ENCODE measurements at places on chromosomes 16 and 17. TPM values are rescaled to one million over a fixed set of nuclear protein-coding genes. Genes with fewer than 3 reads are reported as not detected.

Gene VAT1L
- total RNA-seq: not detected

Gene OR1F1
- total RNA-seq: 0.35 TPM

Gene FA2H
- total RNA-seq: not detected

Gene IKZF3
- total RNA-seq: 70.7 TPM

DNA sequence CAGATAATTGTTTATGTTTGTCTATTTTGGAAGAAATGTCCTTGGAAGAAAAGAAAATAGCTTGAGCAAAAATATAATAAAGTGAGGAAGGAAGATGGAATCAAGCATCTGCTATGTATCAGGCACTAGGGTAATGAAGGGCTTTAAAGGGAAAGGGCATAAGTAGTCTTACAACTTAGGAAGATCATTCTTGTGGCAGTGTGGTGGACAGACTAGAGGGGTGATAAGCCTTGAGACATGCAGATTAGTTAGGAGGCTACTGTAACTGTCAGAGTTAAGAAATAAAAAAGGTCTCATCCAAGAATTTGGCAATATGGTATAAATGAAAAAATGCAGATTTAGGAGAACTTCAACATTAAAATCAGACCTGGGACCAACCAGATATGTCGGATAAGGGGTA, 14.9 kb downstream of the FAM222B start:
- H3K4me3 ChIP-seq: no peak overlapping the region
- H3K36me3 ChIP-seq: peaks cover 8% of the 10 kb centered on the region
- no peak for DNase-seq
- H3K27ac ChIP-seq: peak overlapping the region; percentile 85

GRCh38 chr16:88298181-88298832, 84.5 kb upstream of the ZNF469 start:
- no peaks in the 10 kb centered on the region for H3K4me1 ChIP-seq
- no peaks in the 10 kb centered on the region for H3K36me3 ChIP-seq
- no peak overlapping the region for H3K27ac ChIP-seq
- peaks cover 6% of the 10 kb centered on the region for H3K27me3 ChIP-seq

GRCh38 chr17:79217473-79218135, 143.0 kb downstream of the ENGASE start:
- peaks cover 5% of the 10 kb centered on the region for H3K4me1 ChIP-seq
- no peak overlapping the region for H3K4me3 ChIP-seq
- H3K27ac ChIP-seq: no peak overlapping the region
- no peaks in the 10 kb centered on the region for H3K36me3 ChIP-seq

DNA sequence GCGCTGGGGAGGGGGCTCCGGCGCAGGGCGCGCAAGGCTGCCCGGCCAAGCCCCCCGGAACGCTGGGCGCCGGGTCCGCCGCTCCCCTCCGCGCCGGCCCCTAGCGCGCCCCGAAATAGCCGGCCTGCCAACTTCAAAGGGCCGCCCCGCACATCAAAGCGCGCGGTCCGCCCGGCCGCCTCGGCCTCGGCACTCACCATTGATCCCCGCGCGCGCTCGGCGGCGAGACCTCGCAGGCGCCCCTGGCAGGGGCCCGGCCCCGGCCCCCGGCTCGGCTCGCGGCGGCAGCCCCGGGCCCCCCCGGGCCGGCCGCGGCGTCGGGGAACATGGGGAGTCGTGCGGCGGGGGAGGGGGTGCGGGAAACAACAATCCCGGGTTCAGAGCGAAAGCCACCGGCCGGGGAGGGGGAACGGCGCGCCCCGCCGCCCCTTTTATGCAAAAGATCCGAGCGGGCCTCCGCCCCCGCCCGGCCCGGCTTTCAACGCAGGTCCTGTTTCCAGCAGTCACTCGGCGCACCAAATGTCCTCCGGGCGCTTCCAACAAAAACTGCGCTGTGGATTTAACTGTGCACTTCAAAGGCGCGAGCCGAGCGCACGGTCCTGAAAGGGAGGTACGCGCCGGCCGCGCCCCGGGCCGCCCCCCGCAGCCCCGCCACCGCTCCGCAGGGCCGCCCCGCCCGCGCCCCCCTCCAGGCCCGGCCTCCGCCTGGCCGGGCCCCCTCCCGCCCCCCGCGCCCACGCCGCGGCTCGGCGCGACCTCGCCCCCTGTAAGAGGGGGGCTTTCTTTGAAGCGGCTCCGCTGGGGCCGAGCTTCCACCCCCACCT, 608 bp downstream of the AXIN2 start:
- H3K27me3 ChIP-seq: peaks cover 7% of the 10 kb centered on the region
- no peak overlapping the region for H3K27ac ChIP-seq
- peaks cover 37% of the 10 kb centered on the region for H3K4me1 ChIP-seq
- DNase-seq: peak; percentile 80
- no peaks in the 10 kb centered on the region for H3K36me3 ChIP-seq

DNA sequence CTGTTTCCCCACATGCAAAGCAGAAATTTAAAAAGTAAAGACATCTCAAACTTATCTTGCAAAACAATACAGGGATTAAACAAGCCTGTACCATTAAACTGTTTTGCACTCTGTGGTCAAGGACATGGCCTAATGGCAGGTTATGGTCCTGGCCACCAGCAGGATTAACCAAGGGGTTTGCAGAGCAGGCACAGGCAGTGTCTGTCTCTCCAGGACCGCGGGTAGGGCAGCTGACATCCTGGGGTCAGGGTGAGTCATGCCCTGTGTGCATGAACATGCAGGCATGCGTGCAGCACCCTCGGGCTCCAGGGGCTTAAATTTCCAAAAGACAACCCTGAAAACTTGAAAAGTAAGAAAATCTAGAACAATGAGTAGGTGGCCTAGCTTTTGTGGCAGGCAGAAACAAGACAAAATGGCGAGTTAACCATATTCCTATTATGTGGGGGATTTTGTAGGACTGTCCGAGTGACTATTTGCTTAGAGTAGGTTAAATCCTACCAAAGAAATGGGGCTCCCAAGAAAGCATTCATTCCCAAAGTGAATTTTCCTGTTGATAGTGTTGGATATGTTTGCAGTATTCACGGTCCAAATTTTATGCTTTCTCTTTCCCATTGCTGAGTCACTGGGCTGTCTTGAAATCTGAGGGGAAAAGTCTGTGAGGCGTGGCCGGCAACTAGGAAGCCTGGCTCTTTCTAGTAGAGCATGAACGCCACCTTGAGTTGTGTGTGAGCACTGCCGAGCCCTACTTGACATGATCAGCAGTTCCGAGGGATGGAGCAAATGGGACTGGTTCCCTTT, 158.4 kb upstream of the FAM20A start:
- H3K4me3 ChIP-seq: peak overlapping the region; percentile 78
- no peaks in the 10 kb centered on the region for H3K27me3 ChIP-seq

DNA sequence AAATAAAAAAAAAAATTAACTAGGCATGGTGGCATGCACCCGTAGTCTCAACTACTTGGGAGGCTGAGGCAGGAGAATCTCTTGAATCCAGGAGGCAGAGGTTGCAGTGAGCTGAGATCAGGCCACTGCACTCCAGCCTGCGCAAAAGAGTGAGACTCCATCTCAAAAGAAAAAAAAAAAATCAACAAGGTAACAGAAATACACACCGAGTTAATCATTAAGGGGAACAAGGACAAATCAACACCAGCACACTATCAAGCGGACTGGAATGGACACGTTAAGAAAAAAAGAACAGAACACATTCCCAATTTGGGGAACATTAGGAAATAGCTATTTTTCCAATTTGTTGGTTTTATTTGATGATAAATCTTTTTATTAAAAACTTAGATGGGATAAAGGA, 28.4 kb upstream of the GLG1 start:
- peaks cover under 1% of the 10 kb centered on the region for H3K4me1 ChIP-seq
- no peak overlapping the region for H3K4me3 ChIP-seq
- H3K27ac ChIP-seq: no peak overlapping the region
- H3K27me3 ChIP-seq: no peaks in the 10 kb centered on the region

DNA sequence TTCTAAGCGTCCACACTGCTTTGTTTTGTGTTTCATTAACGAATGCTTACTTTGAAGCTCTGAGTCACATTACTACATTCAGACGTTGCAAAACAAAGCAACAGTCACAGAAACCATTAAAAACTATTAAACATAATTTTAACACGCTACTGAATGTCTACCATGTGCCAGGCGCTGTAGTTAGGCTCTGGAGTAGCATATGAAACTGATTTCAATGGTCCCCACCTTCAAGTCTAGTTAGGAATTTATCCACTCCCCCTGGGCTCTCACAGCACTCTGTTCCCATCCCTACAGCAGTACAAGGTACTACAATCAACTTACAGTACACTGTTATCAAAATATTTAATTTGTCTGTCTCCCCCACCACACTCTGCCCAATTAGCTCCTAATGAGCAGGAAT, 631 bp downstream of the UTP6 start:
- DNase-seq: no peak
- H3K27me3 ChIP-seq: no peaks in the 10 kb centered on the region
- H3K36me3 ChIP-seq: peaks cover 5% of the 10 kb centered on the region
- H3K27ac ChIP-seq: no peak overlapping the region

DNA sequence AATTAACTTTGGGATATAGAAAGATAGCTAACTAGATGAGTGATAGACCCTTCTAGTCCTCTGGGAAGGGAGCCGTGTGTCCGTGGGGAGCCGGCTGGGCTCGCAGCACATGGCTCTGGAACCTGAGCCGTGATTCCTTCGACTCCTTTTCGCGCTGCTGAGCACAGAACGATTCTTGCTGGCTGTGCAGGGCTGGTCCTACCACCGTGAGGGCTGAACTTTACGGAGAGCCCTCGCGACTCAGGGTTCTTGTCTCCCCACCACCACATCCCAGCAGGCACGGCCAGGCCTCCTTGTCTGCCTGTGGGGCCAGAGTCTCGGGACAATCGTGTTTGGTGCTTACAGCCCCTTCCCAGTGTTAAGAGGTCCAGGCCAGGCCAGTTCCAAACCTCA, 13.8 kb upstream of the TCF25 start:
- no peak overlapping the region for H3K27ac ChIP-seq
- no peaks in the 10 kb centered on the region for H3K36me3 ChIP-seq
- H3K27me3 ChIP-seq: no peaks in the 10 kb centered on the region
- DNase-seq: no peak
- H3K4me3 ChIP-seq: no peak overlapping the region
